Left renal pelvis (tissue), 4 donors: ENCODE measurements at places on chromosomes 11 and 22. TPM values are rescaled to one million over a fixed set of nuclear protein-coding genes. Genes with fewer than 3 reads are reported as not detected.

DNA sequence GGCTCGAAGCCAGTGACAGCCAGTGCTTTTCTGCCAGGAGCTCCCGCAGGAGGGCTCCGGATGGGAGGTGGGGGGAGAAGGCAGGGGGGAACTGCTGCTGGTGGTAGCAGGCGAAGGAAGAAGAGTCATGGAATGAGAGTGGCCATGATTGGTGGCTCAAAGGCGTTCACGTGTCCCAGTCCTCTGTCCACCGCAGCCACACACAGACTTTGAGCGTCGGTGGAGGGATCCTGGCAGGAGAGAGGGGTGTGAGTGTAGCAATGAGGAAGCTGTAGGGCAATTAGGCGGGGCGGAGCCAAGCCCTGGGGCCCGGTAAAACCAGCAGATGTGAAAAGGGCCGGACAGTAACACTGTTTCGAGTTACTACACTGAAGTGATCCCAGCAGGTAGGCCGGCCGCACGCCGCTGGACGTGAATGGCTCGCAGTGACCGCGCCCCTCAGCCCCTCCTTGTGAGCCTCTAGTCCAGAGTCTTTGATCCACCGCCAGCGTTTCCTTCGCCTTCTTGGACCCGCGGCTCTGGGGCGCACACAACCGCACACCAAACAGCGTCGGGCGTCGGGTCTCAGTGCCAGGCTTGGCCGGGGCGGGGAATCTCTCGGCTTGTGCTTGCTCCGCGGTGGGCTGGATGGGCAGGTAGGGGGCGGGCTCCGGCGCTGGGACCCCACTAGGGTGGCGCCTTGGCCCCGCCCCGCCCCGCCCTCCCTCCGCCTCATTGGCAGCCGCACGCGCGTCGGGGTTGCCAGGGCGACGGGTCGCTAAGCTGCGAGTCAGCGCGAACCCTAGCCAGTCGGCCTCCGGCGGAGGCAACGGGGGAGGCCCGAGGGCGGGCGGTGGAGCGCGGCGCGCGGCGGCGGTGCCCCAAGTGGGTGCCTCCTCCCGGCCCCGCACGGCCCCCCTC is at the start of gene LRRC10B:
LRRC10B (plus strand) TSS at position 788 of the 900 bp plus-strand sequence. CDS start 250 bp downstream, outside the sequence.
- DNase-seq, result no peak

- DNase-seq, result no peak
Measured at GRCh38 chr11:69718147-69718546, 14.3 kb upstream of the FGF19 start.

GRCh38 chr22:49255741-49256318 is 571.8 kb downstream of the BRD1 start:
- no peak for DNase-seq

- DNase-seq, result no peak
Measured at GRCh38 chr11:123561431-123561800, 93.0 kb downstream of the SCN3B start.

- DNase-seq, result no peak
Measured at GRCh38 chr22:40313007-40313406, 33.3 kb upstream of the ADSL start.

- no peak for DNase-seq
Measured at GRCh38 chr11:54930930-54931329, 224.3 kb downstream of the OR4A5 start.

DNA sequence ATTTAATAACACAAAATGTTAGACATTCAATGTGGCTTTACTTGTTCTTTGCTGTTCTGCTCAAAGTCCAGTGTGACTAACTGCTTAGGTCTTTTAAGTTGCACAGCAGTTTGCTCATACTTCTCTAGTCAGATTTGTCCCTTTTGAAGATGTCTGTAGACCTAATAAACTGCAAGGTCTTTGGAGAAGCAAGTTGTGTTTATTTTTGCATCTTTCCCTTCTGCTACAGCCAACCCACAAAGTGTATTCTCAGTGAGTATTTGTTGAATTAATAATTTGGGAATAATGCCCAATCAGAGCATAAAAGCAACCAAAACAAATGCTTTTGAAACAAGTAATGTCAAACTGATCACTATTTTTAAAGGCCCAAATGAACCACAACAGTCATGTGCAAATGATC is 312.5 kb downstream of the CADM1 start:
- DNase-seq, result no peak

DNA sequence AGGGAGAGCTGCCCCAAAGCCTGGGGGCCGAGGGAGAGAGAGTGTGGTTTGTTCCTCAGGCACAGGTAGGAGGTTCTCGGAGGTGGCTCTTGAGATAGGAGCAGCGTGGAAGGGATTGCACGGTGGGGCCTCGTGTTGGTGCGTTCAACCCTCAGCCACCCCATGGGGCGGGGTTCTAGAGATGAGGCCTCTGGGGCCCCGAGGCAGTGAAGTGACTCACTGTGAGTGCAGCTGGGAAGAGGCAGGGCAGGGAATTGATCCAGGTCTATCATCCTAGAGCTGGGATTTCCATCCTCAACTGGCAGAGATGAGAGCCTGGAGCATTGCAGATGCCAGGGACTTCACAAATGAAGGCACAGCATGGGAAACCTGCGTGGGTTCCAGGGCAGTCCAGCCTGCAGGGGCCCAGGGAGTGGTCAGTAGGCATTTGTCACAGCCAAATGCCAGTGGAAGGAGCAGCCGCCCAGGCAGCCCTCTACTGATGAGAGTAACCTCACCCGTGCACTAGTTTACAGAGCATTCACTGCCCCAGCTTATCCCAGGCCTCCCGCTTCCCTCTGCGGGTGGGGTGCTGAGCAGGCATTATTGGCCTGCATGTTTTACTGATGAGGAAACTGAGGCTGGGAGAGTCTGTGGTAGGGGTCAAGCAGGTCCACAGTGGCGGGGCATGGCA is 5.1 kb upstream of the SMARCB1 start:
- no peak for DNase-seq

DNA sequence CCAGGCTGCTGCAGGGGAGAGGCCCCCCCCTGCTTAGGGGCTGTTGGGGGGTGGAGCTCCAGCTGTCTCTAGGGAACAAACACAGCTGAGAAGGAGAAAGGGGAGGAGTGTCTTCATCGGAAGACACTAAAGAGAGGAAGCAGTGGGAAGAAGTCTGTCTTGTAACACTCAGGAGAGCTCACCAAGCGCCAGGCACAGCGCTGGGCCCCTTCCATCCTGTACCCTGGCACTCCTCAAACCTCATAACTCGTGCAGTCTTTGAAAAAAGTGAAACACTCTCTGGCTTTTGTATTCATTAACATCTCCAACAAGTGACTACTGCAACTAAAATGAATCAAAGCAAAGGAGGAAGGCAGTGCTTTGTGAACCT is 67.4 kb upstream of the PRDM11 start:
- no peak for DNase-seq

DNA sequence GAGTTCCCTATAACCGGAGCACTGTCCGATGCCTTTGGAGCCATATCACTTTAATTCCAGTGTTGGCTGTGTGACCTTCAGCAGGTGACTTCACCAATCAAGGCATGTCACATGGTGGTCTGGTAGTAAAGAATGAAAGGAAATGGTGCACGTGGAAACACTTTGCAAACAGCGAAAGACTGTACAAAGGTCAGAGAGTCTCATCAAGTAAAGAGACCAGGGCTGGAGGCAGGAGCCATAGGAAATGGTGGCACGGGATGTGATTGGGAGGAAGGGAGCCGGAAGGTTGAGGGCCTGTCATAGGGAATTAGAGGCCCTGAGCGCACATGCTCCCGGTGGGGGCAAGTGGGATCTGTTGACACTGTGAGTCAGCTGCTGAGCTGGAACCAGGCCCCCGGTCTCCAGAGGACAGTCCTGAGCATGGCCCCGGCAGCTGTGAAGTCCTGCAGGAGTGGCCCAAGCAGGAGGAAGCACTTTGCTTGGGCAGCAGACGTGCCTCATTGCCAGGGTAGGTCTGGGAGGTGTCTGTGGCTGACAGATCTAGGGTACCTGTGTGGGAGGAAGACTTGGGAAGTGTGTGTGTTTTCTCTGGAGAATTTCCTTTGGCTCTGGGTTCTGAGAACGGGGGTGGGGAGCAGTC is 2.0 kb downstream of the DAGLA start:
- no peak for DNase-seq

- no peak for DNase-seq
Measured at GRCh38 chr11:76795290-76795935, 12.3 kb downstream of the TSKU start.

- DNase-seq, result peak; percentile 48
Measured at GRCh38 chr11:63841554-63841953, 2.6 kb downstream of the MARK2 start.

DNA sequence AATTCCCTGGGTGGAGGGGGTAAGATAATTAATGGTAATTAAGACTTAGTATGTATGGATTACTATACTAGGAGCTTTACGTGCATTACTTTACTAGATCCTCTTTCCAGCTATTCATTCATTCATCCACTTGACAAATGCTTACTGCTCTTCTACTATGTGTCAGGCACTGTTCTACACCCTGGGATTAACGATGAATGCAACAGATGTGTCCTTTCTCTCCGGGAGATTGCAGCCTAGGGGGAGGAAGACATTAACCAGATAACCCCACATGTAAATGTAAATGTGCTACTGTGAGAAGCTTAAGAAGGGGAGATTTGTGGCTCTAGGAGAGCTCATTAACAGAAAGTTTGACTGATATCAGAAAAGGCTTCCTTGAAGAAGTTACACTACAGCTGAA is 1.7 kb downstream of the ANKK1 start:
- DNase-seq, result no peak

DNA sequence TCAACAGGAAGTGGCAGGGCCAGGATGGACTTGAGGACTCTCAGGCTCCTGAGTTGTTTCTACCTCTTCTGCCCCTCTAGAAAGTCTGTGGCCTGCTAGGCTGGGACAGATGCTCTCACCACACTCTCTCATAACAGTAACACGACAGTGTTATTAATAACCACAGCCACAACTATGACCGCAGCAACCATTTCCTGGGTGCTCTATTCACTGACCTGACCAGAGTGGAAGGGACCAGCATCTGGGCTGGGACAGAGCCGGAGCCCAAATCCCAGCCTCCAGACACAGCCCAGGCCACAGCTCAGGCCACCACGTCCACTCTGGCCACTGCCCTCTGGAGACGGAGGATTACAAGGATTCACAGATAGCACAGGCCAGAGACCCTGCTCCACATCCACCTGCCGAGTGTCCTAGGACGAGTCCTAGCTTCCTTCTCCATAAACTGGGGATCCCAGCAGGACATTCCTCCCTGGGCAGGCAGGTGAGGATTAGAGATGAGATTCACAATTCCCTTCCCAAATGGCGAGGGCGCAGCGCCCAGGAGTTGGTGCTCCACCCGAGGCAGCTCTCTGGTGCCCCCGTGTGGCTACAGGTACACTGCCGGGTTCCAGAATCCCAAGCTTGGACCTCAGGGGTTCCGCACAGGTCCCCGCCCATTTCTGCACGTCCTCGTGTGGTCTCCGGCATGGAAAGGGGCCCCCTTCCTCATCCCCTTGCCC is 7.1 kb downstream of the PNPLA5 start:
- DNase-seq, result no peak

- no peak for DNase-seq
Measured at GRCh38 chr11:63621071-63621470, 6.8 kb upstream of the PLAAT3 start.

- no peak for DNase-seq
Measured at GRCh38 chr11:61659413-61660196, 20.6 kb upstream of the DAGLA start.

DNA sequence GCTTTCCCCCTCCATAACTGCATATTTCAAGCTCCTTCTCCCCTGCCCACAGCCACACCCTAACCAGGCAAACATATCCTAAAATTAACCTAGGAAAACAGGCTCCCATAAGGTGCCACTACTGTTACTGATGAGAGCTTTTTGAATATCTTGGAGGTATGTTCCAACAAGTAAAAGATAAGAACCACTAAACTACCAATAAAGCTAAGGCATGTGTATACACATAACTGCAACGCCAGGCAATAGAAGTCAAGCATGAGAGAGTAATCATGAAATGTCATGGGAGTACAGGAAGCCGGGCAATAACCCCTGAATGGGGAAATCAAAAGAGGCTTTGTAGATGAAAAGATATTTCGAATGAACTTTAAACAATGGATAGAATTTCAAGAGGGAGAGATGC is 9.3 kb downstream of the MMP13 start:
- no peak for DNase-seq

- no peak for DNase-seq
Measured at GRCh38 chr11:125082611-125083311, 19.7 kb downstream of the SLC37A2 start.

Gene KCTD21
- polyA plus RNA-seq, result 8.6 TPM

Gene MYRF
- 26.7 TPM for polyA plus RNA-seq

Gene ABCG4
- 1.1 TPM for polyA plus RNA-seq

Gene ABCC8
- 10.5 TPM for polyA plus RNA-seq

Gene EFCAB6
- 4.9 TPM for polyA plus RNA-seq

Gene HEPHL1
- polyA plus RNA-seq, result not detected

Gene H19
- 8,071 TPM for polyA plus RNA-seq

Gene DRICH1
- 3.7 TPM for polyA plus RNA-seq

Gene AGBL2
- 8.6 TPM for polyA plus RNA-seq

Gene KCNE3
- polyA plus RNA-seq, result 28.2 TPM
